ENCODE measurements at places on chromosomes 3 and 15.

DNA sequence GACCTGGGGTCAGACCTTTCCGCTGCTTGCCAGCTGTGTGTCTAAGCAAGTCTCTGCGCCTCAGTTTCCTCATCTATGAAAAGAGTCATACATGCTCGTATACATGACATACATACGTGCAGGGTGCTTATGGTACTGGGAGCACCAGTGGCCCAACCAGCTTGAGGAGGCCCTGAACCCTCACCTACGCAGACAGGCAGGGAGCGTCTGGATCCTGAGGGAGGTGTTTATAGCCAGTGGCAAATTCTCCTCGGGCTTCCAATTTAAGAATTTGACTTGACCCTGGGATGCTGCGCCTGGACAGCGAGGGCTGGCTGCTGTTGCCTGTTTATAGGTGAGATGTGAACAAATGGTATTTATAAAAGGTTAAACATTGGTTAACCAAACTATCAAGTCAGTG, 17.7 kb upstream of the FGD5 start:
- DNase-seq = no peak

DNA sequence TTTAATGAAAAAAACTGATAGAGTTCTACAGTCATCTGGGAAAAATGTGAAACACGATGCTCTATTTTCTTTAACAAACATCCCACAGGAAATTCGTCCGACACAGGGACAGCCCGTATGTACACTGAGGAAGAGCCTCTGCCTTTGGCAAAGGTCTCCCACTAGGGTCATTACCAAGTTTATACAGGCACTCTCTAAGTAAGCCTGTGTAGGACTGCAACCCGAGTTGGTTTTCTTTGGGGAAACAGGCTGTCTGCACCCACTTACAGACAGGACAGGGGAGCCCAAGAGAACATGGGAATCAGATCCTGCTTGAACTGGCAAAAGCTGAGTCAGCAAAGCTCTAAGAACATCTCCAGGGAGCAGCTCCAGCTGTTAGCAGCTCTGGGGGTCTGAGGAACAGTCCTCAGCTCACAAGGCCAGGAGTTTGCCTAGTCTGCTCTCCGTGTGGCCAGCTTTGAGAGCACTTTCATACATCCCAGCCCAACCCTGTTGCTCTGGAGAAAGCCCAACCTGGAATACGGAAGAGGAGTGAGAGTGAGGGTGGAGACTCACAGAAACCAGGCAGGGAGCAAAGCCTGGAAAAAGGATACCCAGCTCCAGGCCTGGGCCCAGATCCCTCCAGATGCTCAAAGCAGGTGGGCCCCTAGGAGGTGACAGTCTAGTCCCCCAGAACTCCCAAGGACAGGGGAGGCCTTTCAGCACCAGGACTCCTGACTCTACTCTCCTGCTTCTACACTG, 1.9 kb downstream of the TBC1D2B start:
- peak; percentile 90 for DNase-seq

DNA sequence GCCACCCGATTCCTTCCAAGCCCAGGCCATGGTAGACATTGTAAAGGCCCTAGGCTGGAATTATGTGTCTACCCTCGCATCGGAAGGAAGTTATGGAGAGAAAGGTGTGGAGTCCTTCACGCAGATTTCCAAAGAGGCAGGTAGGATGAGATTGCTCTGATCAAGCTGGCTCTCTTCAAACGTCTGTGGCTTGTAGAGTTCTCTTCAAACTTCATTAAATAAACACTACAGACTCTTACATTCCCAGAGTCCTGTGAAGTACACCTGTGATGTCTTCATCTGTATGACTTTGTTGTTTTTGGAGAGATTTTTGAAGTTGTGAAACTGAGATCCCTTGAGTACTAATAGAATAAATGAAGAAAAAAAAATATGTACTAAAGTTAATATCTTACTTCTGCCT, 285.6 kb downstream of the GRM7 start:
- DNase-seq = no peak

DNA sequence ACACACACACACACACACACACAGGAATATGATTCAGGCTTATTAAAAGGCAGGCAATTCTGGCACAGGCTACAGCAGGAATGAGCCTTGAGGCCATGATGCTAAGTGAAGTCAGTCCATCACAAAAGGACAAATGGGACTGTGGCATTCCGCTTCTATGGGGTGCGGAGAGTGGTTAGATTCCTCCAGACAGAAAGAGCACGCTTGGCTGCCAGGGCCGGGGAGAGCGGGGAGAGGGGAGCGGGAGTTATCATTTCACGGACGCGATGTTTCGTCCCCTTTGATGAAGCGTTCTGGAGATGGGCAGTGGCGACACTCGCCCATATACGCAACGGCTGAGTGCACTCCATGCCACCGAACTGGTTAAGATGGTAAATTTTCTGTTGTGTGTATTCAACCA, 58.5 kb upstream of the FAM174B start:
- DNase-seq = peak; percentile 56

DNA sequence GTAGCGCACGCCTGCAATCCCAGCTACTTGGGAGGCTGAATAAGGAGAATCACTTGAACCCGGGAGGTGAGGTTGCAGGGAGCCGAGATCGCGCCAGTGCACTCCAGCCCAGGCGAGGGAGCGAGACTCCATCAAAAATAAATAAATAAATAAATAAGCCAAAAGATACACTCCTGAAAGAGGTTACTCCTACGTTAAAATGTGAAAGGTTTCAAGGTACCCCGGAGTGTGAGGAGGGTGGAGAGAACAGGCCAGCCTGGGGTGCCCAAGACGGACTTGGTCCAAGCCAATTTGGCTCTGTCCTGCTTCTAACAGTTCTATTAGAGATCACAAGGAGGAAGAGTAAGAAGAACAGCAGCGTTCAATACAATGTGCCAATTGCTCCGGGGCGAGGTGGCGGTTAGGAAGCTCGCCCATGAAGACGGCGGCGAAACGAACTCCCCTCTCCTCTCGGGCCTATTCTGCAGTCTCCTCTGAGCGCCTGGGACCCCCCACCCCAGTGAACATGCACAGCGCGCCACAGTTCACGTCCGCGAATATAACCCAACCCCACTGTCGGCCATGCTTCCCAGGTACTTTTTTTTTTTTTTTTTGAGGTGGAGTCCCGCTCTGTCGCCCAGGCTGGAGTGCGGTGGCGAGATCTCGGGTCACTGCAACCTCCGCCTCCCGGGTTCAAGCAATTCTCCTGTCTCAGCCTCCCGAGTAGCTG, 942 bp downstream of the ELP6 start:
- peak; percentile 14 for DNase-seq

DNA sequence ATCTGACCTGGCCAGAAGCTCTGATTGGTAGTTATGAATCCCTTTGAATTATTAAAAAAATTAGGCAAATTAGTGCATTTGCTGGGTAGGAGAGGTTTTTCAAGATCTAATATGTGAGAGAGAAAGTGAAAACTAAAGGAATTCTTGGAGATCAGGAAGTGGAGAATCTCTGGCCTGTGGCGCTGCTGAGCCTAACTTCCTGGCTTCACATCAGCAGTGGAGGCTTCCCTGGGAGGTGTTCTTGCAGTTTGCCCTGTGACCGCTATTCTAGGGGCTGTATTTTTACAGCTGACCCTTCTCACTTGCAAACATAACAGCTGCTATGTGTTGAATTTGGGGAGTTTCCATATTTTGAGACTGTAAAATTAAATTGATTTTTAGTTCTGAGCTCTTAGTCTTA, 166.4 kb downstream of the ATG7 start:
- DNase-seq = no peak

- DNase-seq = peak; percentile 61
Observed at GRCh38 chr3:11604139-11604892, 39.4 kb downstream of the VGLL4 start.

DNA sequence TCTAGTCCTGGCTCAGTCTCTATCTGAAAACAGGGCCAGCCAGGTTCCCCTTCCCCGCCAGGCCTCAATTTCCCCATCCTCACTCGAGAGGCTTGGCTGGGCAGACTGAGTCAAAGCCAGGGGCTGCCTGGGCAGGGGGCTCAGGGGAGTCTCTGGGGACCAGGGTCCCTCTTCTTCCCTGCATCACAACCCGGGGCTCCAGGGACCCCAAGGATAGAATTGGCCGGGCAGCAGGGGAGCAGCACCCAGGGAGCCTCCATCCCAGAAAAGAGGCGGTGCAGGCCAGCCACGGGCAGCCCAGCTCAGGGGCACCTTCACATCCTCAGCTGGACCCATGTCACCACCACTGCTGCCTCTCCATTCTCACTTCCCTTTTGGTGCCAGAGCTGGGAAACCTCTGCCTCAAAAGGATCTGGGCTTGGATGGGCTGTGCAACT, 13.3 kb upstream of the PLXND1 start:
- no peak for DNase-seq

DNA sequence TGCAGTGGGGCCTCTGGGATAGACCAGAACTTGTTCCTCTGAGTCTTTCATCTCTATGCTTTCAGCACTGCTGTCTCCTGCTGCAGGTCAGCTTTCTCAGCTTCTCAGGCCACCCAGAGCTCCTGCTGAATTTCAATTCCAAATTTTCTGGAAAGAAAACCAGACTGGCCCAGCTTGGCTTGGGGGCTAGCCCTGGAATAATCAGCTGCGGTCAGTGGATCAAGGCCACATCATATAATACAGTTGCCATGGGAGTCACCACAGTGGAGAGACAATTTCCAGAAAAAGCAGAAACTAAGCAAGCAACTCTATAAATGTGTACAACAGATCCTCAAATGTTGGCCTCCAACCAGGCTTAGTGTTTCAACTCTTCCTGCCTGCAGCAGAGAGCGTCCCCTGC, 91.1 kb upstream of the SLC24A5 start:
- no peak for DNase-seq

GRCh38 chr3:16143861-16144447, 30.5 kb upstream of the GALNT15 start:
- no peak for DNase-seq

DNA sequence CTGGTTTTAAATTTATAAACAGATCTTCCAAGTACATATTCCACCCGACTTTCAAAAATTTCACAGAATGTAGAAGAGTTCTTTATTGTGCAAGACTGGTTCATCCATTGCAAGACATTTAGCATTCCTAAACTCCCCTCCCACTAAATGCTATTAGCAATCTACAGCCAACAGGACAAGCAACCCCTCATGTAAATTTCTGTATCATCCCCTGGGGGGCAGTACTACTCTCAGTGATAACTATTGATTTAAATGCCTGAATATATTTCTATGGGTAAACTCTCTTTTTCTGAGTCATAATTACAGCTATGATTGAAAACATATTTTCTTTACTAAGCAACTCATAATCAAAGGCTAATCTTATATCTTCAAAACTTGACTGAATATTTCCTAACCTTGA, 10.7 kb upstream of the SLC15A2 start:
- peak; percentile 7 for DNase-seq

- DNase-seq = no peak
Observed at GRCh38 chr3:48966876-48967361, 23.1 kb upstream of the P4HTM start.

GRCh38 chr3:98259707-98260106, 4.3 kb upstream of the OR5H6 start:
- DNase-seq = no peak

DNA sequence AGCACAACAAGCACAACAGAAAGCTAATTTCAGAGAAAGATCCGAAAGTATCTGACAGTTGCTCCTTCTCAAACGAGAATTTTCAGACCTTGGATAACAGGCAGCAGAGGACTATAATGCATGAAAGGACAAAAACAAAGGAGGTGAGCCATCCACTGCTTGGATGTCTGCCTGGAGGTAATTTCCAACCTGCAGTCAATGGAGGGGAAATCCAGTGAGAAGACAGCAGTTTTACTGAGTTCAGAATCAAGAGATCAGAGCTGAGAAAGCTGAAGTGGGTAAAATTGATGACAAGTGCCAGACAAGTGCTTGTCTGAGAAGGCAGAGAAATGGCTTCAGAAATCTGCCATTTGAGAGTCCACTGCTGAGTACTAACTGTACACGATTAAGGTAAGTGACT, 22.1 kb downstream of the UBE3A start:
- DNase-seq = no peak

- DNase-seq = no peak
Observed at GRCh38 chr15:97168704-97169475, 791.6 kb upstream of the ARRDC4 start.
